ENCODE measurements at places on chromosomes 7 and 10.
A peak's percentile ranks its signal among the peaks of the same experiment; 100 is the strongest.

DNA sequence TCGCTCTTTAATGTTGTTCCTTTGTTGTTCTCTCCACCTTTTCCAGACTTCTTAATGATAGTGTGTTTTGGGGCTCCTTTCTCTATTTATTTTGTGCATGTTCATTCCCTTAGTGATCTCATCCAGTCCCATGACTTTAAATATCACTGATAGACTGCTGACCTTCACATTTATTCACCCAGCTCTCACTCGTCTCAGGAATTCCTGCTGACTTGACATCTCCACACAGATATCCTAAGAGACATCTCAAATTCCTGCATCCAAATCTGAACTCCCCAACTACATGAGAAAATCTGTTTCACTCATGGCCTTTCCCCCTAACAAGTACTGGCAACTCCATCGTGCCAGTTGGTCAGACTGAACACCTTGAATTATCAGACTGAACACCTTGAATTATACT is 111.2 kb downstream of the CTTNBP2 start:
- DNase-seq, result no peak

GRCh38 chr7:43041105-43041504 is 71.3 kb upstream of the HECW1 start:
- no peak for DNase-seq

DNA sequence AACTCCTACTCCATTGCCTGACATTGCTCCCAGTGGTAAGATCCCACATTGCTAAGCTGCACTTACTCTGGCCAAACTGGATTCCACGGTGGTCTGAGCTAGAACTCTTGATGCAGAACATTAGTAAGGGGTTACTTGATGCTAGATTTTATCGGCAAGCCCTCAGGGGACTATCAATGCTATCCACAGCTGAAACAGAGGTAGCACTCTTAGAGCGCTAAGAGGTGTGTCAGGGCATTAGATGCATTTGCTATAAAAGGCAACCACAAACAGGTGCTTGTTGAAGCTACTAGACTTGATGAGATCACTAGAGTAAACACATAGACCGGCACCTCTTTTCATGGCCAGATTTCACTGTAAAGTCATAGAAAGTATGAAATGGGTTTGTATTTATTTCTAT is 116.3 kb downstream of the MDFIC start:
- DNase-seq, result no peak

DNA sequence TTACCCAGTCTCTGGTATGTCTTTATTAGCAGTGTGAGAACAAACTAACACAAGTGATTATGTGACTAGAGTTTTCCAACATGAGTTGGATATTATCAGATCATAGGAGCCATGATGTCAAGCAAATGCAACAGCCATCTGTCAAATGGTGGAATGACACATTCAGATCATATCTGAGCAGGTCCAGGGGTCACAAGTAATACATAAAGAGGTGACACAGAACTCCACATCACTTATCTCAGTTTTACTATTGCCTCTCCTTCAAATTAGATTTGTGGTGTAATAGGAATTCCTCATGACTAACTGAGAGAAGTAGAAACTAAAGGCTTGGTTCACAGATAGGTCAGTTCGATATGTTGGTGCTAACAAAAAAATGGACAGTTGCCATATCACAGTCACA is 12.2 kb upstream of the SAMD9L start:
- no peak for DNase-seq

- DNase-seq, result no peak
Measured at GRCh38 chr10:44195112-44196007, 189.5 kb downstream of the CXCL12 start.

DNA sequence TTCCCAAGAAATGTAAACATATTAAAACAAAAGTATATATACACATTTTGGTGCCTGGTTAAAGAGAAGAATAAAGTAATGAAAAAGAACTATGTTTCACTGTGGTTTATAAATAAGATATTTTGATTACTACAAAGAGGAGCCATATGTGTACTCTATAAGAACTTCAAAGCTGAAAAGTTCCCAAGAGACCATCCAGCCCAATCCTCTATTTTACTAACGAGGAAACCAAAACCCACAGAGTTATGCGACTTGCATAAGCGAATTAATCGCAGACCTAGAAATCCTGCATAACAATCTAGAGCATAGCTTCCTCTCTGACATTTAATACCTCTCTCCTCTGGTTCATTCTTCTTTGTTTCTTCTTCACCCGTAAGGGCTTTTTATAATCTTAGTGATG is 937.1 kb downstream of the CNTNAP2 start:
- no peak for DNase-seq

DNA sequence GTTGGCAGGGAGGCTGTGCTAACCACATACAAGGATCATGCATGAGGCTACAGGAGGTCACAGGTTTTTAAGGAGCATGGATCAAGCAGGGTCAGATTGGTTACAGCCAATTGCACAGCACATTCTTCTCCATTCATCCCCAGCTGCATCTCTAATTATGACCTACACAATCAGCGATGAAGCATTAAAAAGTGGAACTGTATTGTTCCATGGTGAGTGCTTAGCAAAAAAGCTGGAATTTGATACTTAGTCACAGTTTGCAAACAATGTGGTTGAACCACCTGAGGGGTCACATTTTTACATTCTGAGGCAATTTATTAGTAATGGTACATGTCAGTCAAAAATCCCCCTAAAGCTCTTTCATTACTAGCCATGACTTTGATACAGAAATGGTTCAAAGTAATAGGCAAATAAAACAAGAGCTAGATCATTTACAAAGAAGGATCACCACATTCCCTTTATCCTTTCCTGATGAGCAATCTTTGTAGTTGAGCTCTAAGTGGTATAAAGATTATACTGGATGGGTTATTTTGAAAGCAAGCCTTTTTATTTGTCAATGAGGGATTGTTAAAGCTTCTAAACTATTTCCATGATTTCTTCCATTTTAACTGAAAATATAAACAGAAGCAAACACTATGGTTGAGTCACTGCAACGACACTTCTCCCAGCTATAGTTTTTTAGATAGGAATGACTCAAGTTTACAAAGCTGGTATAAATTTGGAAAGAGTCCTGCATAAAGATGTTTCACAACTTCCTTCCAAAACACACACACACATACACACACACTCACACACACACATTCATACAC is 217.8 kb upstream of the SEMA3A start:
- no peak for DNase-seq

GRCh38 chr10:43959364-43960134 is 310.9 kb upstream of the ZNF32 start:
- no peak for DNase-seq

DNA sequence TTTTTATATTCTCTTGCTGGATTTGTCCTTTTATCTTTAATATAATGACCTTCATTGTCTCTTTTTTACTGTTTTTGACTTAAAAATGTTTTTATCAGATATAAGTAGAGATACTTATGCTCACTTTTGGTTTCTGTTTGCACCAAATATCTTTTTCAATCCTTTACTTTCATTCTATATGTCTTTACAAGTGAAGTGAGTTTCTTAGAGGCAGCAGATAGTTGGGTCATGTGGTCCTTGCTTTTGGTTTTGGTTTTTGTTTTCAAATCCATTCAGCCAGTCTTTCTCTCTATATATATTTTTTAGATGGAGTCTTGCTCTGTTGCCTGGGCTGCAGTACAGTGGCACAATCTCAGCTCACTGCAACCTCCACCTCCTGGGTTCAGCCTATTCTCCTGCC is 932.4 kb upstream of the LRRTM3 start:
- DNase-seq, result no peak

- no peak for DNase-seq
Measured at GRCh38 chr7:129804111-129804889, 148.5 kb downstream of the UBE2H start.

DNA sequence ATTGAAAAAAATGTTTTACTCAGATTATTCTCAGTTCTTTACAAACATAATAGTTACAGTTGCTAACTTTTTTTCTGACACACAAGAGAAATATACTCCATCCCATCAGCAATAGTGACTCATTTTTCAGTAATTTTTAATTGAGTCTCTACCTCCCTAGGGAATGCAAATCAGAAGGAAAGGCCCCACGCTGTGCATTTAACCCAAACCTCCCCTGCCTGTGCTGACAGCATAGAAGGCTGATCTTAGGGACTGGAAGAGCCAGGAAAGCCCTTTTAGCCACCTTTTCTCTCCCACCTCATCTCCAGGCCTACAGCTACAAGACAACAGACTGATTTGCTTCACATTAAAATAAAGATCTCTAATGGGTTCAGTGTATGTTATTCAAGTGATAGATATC is 24.7 kb upstream of the PIK3CG start:
- no peak for DNase-seq

- no peak for DNase-seq
Measured at GRCh38 chr10:114046087-114046458, 2.4 kb downstream of the ADRB1 start.

- no peak for DNase-seq
Measured at GRCh38 chr7:45975367-45975766, 54.3 kb upstream of the IGFBP3 start.

- no peak for DNase-seq
Measured at GRCh38 chr10:17213646-17214349, 12.3 kb upstream of the TRDMT1 start.

DNA sequence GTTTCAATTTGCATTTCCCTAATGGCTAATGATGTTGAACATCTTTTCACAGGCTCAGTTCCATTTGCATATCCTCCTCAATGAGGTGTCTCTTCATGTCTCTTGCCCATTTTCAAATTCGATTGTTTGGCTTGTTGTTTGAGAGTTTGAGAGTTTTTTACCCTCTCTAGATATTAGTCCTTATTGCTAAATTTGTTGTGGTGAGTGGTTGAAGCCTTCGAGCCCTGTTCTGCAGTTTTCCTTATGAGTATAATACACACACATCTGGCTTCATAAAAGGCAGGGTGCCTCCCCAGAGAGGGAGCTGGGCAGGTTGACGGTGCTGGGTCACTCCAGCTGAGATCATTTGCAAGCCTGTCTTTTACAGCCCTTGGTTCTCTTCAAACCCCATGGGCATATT is 65.1 kb downstream of the RGS10 start:
- DNase-seq, result no peak

GRCh38 chr10:62779487-62780248 is 24.9 kb upstream of the ADO start:
- no peak for DNase-seq

DNA sequence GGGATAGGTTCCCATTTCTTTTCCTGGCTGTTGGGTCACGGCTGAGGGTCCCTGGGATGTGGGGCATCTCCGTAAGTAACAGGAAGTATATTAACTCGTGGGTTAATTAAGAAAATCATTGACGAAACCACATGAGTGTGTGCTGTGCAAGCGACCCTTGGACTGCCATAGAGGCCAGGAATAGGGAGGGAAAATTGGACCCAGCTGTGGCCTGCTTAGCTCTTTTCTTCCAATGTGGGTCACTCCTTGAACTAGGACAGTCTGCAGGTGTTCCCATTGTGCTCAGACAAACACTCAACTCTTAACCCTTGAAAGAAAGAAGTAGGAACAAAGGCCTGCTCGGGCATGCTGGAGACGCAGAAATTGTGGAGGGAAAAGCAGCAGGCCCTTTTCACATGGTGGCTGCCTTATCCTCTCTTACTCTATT is 25.6 kb upstream of the PLEKHA1 start:
- DNase-seq, result no peak

- DNase-seq, result no peak
Measured at GRCh38 chr7:151099486-151100211, 13.4 kb downstream of the AGAP3 start.

- no peak for DNase-seq
Measured at GRCh38 chr7:69049326-69049725, 548.9 kb upstream of the AUTS2 start.

DNA sequence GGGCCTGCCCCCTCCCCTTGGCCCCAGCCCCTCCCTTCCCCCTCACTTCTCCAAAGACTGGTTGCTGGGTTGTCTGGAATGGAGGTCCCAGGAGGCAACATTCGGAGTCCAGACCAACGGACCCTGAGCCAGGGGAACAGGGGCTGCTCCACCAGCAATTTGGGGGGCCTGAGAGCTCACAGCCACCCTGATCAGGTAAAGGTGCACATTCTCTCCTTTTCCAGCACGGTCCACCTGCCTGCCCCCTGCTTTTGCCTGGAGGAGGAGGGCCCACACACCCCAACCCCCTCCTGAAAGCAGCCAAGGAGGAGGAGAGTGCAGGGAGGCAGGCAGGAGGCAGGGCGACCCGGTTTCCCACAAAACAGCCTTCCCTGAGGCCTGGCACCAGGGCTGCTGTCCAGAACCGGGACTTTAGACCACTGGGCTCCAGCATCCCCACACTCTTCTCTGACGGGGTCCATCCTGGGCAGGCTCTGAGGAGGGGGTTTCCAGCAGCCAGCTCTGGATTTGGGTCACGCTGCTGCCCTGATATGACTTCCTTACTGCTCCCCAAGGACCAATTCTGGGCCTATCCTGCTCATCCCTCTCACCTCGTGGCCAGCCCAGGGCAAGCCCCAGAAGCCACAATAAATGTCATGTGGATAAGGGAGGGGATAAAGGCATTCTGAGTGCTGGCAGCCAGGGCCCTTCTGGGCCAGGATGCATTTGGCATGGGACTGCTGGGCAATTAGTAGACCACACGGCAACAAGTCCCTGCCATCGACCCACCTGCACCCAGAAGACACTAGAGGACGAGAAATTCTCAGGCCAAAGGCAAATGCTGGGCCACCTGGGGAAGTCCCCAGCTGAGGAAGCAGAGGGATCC is 1.1 kb upstream of the CAMK2B start:
- no peak for DNase-seq

GRCh38 chr10:126425032-126425431 is 36.8 kb upstream of the ADAM12 start:
- no peak for DNase-seq

- no peak for DNase-seq
Measured at GRCh38 chr10:121891103-121891502, 36.7 kb downstream of the ATE1 start.

GRCh38 chr10:93079663-93080349 is 6.1 kb downstream of the CYP26A1 start:
- no peak for DNase-seq

DNA sequence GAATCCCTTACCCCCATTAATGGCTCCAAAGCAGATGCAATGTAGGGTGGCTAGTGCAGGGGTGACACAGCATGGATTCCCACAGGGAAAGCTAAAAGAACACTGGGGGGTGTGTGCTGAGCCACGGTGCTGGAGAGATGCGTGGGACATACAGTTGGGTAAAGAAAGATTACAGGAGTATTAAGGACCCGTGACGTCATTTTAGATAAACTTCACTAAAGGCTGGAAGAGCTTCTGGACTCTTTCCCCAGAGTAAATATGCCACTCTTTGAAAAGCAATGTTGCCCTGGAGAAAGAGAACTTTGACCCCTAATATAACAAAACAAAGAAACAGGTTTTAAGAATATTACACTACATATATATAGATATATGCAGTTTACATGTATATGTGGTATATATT is 481.5 kb upstream of the VSTM2A start:
- no peak for DNase-seq

GRCh38 chr7:27166531-27167505 is 1.5 kb upstream of the HOXA9 start:
- no peak for DNase-seq

GRCh38 chr10:29479081-29479925 is 155.5 kb downstream of the SVIL start:
- peak; percentile 42 for DNase-seq
